ACHN (cell line): ENCODE measurements at places on chromosomes 6 and 20.

DNA sequence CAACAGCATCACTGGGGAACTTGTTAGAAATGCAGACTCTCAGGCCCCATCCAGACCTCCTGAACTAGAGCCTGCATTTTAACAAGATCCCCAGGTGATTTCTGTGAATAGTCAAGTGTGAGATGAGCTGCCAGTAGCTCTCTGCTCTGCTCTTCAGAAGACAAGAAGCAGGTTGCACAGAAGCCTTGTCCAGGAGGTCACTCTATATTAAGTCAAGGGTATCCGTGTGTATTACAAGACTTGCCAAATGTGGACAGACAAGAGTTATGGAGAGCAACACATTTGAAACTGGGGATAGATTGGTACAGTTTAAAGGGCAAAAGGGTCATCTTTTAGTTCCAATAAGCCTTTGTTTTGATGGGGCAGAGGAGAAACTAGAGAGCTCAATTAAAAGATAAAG, 23.2 kb upstream of the RIN2 start:
- DNase-seq, result no peak

DNA sequence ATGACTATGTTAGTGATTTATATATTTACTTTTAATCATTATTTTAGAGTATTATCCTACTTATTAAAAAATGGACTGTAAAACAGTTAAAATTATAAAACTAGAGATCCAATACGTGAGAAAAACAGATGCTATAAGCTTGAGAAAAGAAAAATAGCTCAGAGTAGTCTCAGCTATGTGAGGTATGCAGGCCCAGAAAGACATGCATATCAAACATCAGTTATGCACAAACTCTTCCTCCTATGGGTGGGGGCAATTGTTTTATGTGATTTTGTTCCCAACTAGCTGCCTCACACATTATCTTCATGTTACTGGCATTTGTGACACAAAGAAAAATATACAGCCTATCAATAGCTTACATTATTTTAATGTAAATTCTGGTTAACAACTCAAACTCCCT, 28.8 kb downstream of the RARS2 start:
- DNase-seq, result no peak

GRCh38 chr6:26493258-26493657, 6.8 kb upstream of the BTN1A1 start:
- peak; percentile 17 for DNase-seq

DNA sequence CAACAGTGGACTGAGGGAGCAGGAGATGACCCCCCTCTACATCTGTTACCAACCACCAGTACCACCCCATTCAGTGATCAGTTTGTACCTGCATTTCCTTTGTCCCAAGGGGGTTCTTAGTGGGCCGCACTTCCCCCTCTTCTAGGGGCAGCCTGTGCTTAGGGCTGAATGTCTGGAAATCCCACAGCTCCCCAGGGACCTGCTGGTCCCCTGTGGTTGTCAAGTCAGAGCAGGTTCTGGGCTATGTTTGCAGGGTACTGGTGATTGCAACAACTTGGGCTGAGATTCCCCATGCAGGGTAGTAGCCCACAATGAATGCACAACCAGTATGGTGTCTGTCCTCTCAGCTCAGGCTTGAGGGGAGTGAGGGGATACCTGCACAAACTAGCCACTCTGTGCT, 39.7 kb upstream of the COL10A1 start:
- no peak for DNase-seq
